ENCODE measurements at places on chromosomes 7 and 10. TPM values are rescaled to one million over a fixed set of nuclear protein-coding genes. Genes with fewer than 3 reads are reported as not detected.

Gene DYDC2
- 1.3 TPM for polyA plus RNA-seq

Gene TAS2R60
- not detected for polyA plus RNA-seq

Gene KIAA1217
- polyA plus RNA-seq = 97.8 TPM

Gene CD36
- 40.3 TPM for polyA plus RNA-seq

Gene HOXA3
- 53.0 TPM for polyA plus RNA-seq

Gene CTAGE15
- 0.21 TPM for polyA plus RNA-seq
